ENCODE measurements at places on chromosomes 12 and 14.

DNA sequence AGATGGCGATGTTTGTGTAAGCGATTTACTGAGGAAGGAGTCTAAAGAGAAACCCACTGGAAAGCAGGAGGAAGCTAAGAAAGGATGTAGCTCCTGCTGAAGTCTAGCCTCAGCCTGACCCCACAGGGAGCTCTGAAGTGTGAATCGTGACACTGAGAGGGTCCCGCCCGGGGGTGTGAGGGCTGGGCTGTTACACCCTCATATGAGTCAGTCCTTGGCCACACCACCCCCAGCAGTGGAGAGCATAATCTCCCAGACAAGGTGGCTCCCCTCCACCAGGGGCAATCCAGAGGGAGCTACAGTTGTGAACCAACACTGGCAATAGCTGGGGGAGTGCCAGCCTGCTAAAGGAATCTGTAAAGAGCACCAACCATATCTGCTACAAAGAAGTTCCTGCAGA lies 31.5 kb downstream of the SVOP start:
- DNase-seq = no peak

- DNase-seq = no peak
Observed at GRCh38 chr14:96625426-96625985, 123.3 kb downstream of the PAPOLA start.

DNA sequence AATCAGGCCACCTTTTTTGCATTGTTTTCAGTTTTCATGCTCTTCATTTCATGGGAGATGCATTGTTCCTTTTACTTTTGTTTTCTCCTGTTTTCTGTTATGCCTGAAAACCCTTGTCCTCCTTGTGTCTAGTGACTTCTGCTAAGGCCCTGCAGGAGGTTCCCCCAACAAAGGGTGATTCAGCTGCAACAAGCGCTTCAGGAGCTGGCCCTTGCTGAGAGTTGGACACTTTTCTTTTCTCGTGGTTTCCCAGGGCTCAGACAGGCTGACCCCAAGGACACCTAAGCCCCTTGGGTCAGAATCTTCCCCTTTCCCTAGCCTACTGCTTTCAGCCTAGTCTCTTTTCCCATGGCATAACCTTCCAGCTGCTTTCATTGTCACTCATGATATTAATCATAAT lies 98.9 kb downstream of the PLXNC1 start:
- DNase-seq = no peak

DNA sequence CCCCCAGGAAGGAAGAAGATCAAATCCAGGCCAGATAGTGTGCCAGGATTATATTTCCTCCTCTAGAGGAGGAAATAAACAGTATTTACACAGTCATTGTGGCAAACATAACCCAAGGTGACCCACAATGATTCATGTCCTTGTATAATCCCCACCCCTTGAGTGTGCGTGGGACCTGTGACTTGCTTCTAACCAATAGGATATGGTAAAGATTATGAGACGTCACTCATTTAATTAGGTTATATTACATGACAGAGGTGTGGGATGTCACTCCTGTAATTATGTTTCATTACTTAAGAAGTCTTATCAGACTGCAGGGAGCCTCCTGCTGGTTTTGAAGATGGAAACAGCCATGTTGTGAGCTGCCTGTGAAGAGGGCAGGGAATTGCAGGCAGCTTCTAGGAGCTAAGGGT lies 12.2 kb upstream of the CATSPERB start:
- no peak for DNase-seq

DNA sequence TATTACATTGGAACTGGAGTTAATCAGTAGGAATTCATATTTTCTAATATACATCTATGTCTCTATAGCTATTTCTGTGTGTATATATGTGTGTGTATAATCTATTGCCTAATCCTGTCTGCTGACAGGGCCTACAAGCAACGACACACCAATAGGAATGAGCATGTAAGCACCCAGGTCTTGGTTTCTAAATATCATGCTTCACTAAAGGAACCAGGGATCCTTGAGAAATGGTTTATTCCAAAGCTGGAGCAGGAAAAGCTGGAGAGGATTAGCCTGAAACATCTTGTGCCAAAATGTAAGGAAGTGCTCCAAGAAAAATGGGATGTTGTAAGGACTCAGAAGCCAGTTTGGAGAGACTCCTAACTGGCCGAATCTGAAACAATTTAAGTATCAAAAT lies 29.3 kb upstream of the LGALS3 start:
- no peak for DNase-seq

DNA sequence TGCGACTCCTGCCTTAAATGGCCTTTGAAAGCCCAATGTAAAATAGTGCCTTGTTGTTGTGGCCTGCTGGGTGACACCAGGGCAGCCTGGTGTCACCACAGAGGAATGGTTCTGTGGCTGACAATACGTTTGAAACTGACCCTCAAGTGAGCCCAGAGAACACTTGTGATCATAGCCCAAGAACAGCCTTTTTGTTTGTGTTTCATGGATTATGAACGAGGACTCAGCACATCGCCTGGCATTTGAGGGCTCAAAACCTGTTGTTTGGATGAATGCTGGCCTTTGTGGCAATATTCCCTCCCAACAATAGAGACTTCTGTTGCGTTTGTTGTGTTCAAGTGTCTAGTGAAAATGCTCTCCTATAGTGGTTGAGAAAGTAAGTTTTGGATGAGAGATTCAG lies 48.5 kb downstream of the TSPAN9 start:
- DNase-seq = no peak

- DNase-seq = no peak
Observed at GRCh38 chr14:54975856-54976255, 51.0 kb downstream of the WDHD1 start.

DNA sequence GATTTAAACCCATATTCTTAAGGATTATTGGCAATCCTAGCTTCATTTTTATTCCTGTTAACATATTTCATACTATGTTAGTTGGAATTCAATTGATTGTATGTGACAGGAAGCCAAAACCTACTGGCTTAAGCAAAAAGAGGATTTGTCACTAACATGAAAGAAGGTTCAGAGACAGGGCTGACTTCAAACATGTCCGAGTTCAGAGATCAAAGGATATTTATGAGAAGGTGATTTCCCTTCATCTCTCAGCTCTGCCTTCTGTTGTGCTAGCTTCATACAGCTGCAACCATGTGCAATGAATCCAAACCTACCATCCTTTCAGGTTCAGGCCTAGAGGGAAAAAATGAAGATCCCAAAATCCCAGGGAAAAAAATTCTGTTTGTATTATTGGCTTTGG lies 349.7 kb downstream of the ATP23 start:
- DNase-seq = no peak

DNA sequence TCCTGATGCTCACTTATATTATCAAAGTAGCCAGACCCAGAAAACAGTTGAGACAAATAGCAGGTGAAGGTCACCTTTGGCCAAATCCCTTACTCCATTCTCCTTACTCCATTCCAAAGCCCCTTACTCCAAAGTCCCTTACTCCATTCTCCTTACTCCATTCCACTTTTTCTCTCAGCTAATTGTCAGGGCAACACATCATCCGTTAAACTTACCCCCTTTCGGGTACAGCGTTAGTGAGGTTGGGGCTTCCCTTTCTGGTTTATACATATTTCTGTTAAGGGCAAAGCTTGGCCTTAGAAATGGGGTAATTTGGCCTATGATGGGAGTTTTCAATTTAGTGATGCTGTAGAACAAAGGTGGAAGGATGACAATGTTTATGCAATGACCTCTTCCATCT lies 111.8 kb upstream of the CCND2 start:
- DNase-seq = no peak

GRCh38 chr12:50276912-50277671 lies 6.2 kb downstream of the LIMA1 start:
- no peak for DNase-seq

GRCh38 chr12:12446786-12447185 lies 89.9 kb downstream of the BORCS5 start:
- DNase-seq = no peak

DNA sequence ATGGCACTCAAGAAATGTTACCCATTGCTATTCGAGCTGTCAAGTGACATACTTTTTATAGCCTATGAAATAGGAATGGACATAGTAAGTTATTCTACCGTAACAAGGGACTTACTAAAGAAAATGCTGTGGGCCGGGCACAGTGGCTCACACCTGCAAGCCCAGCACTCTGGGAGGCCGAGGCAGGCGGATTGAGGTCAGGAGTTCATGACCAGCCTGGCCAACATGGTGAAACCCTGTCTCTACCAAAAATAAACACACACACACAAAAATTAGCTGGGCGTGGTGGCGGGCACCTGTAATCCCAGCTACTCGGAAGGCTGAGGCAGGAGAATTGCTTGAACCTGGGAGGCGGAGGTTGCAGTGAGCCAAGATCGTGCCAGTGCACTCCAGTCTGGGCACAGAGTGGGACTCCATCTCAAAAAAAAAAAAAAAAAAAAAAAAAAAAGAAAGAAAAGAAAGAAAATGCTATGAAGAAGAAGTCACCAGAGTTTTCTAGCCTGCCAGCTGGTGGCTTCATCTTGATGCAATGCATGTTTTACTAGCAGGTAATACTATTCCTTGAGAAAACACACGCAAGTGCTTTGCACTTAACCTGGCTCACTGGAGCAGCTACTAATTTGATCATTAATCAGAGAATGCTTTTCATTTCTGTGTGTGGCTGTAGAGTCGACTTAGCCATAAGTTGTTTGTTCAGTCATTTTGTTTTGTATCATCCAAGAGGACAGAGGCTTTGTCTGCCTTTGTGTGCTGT lies 166.7 kb upstream of the MYL2 start:
- DNase-seq = no peak

GRCh38 chr14:30994681-30995620 lies 30.5 kb upstream of the AP4S1 start:
- DNase-seq = no peak

DNA sequence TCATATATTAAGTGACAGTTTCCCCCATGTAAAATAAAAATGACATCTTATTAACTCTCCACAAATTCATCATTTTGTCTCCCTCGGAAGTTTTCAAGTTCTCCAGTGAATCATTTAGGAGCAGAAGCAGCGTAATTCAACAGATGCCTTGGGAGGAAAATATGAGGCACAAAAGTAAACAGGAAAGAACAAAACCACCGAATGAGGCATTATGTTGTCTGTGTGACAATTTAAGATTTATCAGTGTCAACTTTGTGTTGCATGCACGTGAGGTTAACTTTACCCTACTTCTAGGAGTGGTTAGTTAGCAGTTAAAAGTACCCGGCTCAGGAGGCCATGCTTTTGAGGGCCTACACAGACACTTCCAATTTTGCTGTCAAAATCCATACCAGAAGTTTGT lies 258.6 kb downstream of the IPO8 start:
- DNase-seq = no peak

DNA sequence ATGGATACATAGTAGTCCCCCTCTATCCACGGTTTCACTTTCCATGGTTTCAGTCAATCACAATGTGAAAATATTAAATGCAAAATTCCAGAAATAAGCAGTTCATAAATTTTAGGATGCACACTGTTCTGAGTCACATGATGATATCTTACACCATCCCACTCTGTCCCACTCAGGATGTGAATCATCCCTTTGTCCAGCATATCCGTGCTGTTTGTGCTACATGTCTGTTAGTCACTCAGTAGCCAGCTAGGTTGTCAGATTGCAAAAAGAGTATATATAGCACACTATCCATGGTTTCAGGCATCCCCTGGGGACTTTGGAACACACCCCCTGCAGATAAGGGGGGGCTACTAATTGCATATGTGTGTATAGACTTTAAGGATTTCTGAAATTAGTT lies 8.1 kb upstream of the NAA30 start:
- DNase-seq = no peak

DNA sequence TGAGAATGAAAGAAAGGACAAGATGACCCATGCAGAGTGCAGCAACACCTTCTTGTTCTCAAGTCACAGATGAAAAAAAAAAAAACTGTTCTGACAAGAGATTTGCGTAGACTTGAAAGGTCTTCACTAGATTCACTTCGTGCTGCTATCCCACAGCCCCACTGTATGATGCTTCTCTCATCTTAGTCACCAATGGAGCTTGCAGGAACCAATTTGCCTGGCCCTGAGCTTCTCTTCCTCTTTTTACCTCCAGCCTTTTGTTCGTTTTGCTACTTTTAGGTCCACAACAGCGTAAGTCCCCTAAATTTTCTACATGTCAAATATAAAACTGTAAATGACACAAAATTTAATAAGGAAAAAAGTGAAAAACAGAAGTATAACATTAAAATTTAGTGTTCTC lies 107.9 kb upstream of the NAP1L1 start:
- DNase-seq = no peak

GRCh38 chr12:105944628-105945027 lies 194.1 kb downstream of the NUAK1 start:
- no peak for DNase-seq

DNA sequence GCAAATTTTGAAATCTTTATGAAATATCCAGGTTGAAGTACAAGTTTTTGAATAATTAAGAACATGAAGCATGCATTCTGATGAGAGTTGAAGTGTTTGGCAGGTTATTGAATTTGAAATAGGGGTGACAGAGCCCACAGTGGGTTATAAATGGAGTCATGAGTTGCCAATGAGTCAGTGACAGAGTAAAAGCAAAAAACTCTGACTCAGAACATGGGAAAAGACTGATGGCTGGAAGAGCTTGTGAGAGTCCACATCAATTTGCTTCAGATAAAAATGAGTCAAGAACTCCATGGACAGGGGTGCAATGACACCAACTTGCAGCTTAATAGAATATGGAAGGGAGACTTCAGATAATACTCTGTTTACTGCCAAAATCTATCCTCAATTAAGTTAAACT lies 105.3 kb downstream of the SLC6A15 start:
- no peak for DNase-seq
